ENCODE measurements at places on chromosomes 11 and 22. TPM values are rescaled to one million over a fixed set of nuclear protein-coding genes. Genes with fewer than 3 reads are reported as not detected.

GRCh38 chr11:108242422-108242821 is 19.6 kb downstream of the ATM start:
- no peak overlapping the region for H3K27ac ChIP-seq
- no peaks in the 10 kb centered on the region for H3K4me1 ChIP-seq
- no peak overlapping the region for H3K4me3 ChIP-seq

DNA sequence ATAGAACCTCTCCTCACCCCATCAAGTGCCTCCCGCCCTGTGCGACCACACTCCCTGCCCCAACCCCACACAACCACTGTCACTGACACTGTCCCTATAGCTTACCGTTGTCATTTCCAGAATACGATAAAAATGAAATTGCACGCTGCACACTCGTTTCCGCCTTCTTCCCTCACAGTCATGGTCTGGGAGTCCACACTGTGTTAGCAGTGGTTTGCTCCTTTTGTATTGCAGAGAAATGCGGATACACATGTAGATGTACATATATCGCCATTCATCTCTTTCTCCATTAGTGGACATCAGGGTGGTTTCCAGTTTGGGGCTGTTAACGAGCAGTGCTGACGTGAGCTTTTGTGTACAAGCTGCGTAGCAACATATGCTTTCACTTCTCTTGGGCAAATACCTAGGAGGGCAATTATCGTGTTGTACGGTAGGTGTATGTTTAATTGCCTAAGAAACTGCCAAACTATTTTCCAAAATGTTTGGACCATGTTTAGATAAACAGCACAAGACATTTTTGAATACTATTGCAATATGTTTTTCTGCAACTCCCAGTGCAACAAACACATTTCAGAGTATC is 59.2 kb upstream of the CD5 start:
- no peaks in the 10 kb centered on the region for H3K27me3 ChIP-seq
- H3K36me3 ChIP-seq: no peaks in the 10 kb centered on the region
- no peak overlapping the region for H3K27ac ChIP-seq
- no peak for DNase-seq
- H3K4me3 ChIP-seq: no peak overlapping the region

DNA sequence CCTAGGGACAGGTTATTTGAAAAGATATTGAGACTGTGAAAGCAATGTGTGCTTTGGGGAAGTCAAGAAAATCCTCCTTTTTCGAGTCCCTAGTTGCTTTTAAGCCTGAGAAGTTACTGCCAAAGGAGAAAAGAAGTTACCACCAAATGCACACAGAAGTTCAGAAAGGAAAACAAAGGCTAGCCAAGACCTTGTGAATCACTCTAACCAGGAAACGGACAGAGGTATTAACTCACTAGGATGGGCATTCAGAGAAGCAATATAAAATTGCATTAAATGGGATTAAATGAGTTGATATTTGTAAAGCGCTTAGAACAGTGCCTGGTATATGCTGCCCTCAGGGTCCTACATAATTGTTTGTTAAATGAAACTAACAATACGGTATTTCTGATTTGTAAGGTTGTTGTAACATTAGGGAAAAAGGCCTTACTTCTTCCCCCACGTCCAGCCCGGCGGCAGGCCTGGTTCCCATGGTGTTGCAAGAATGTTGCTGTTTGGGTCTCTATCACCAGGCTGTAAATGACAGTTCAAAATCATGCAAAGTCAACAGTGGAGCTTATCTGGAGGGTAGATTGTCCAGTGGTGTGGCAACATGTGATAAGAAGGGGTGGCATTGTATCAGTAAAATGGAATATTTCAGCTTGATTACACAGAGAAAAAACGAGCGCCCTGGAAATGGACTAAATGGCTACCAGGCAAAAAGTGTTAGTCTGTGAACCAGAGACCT is 7.1 kb downstream of the TMA7B start:
- no peak overlapping the region for H3K4me3 ChIP-seq
- H3K4me1 ChIP-seq: peaks cover 7% of the 10 kb centered on the region
- H3K27ac ChIP-seq: no peak overlapping the region
- H3K36me3 ChIP-seq: no peaks in the 10 kb centered on the region
- no peaks in the 10 kb centered on the region for H3K27me3 ChIP-seq

The GTSE1 gene
- 0.17 TPM for total RNA-seq

GRCh38 chr11:2828585-2829330 is 56.8 kb downstream of the CDKN1C start:
- H3K27ac ChIP-seq: no peak overlapping the region
- no peaks in the 10 kb centered on the region for H3K36me3 ChIP-seq
- no peaks in the 10 kb centered on the region for H3K4me1 ChIP-seq
- no peaks in the 10 kb centered on the region for H3K27me3 ChIP-seq
- no peak overlapping the region for H3K4me3 ChIP-seq
- DNase-seq: peak; percentile 6
